ENCODE measurements at places on chromosomes 2 and 18. TPM values are rescaled to one million over a fixed set of nuclear protein-coding genes. Genes with fewer than 3 reads are reported as not detected.

The ANKZF1 gene
- total RNA-seq, result 39.2 TPM

The VWA3B gene
- total RNA-seq, result not detected

The CNDP1 gene
- total RNA-seq, result not detected

The ANO7 gene
- 1.4 TPM for total RNA-seq

The CCDC85A gene
- total RNA-seq, result not detected

The RGPD4 gene
- total RNA-seq, result not detected

The GTF2A1L gene
- not detected for total RNA-seq

The ONECUT2 gene
- 0.03 TPM for total RNA-seq

The ICA1L gene
- 5.1 TPM for total RNA-seq

The PSMA8 gene
- total RNA-seq, result not detected

The PTPRM gene
- total RNA-seq, result 1.2 TPM

The VSNL1 gene
- not detected for total RNA-seq

DNA sequence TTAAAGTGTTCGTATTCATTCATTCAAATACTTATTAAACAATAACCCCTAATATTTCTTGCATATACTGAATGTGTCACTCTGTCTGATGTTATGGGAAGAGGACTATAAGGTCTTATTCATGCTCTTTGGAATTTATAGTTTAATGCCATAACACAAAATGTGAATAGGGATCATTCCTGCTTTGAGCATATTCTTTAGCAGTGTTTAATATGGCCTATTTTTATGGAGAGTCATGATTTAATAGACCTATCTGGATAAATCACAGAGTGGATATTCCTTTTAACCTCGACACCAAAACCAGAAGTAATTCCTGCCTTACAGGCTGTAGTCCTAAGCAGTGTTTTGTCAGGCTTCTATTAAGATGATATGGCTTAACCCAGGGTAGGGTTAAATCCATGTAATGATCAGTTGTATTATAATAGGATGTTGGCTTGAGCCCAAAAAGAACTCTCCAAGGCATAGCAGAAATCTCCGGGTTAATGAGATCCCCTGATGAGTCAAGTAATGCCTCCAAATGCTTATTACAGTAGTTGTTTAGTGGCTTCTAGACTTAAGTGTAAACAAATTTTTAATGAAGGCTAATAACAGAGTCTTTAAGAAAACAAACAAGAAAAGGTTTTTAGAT is 54.3 kb downstream of the GULP1 start:
- no peaks in the 10 kb centered on the region for H3K27me3 ChIP-seq
- no peaks in the 10 kb centered on the region for H3K36me3 ChIP-seq
- no peak overlapping the region for H3K4me3 ChIP-seq
- no peaks in the 10 kb centered on the region for H3K4me1 ChIP-seq

- peaks cover 16% of the 10 kb centered on the region for H3K27me3 ChIP-seq
- DNase-seq, result no peak
- no peaks in the 10 kb centered on the region for H3K36me3 ChIP-seq
- no peak overlapping the region for H3K27ac ChIP-seq
Observed at GRCh38 chr2:178193496-178193822, 853 bp upstream of the OSBPL6 start.

GRCh38 chr2:126664234-126664633 is 8.3 kb downstream of the GYPC start:
- H3K4me1 ChIP-seq, result peaks cover 55% of the 10 kb centered on the region
- no peaks in the 10 kb centered on the region for H3K27me3 ChIP-seq
- H3K36me3 ChIP-seq, result no peaks in the 10 kb centered on the region
- peak overlapping the region; percentile 89 for H3K27ac ChIP-seq
- DNase-seq, result peak; percentile 67

DNA sequence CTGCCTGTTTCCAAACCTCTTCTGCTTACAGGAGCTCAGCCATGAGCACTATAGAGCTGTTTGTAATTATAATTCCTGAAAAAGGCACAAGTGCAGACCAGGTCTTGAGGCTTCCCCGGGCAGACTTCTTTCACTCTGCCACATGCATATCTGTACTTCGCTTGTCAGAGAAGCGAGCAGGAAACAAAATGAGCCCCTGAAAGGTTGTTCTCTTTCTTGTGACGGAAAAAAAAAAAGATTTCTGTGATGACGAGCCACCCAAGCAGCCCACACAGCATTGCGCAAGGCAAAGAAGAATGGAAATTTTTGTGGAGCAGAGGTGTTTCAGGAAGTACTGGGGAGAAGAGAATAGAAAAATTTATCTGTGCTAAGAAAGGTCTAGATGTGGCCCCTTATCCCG is 54.0 kb upstream of the LINC00305 start:
- no peak for DNase-seq
- no peaks in the 10 kb centered on the region for H3K27me3 ChIP-seq

- no peaks in the 10 kb centered on the region for H3K36me3 ChIP-seq
- H3K27ac ChIP-seq, result no peak overlapping the region
- H3K4me1 ChIP-seq, result no peaks in the 10 kb centered on the region
- no peaks in the 10 kb centered on the region for H3K27me3 ChIP-seq
- DNase-seq, result no peak
- H3K4me3 ChIP-seq, result no peak overlapping the region
Observed at GRCh38 chr2:172972005-172972619, 103.5 kb upstream of the MAP3K20 start.

GRCh38 chr2:78780256-78780655 is 245.2 kb upstream of the REG3G start:
- no peak overlapping the region for H3K27ac ChIP-seq
- no peak for DNase-seq
- no peak overlapping the region for H3K4me3 ChIP-seq
- no peaks in the 10 kb centered on the region for H3K4me1 ChIP-seq
- no peaks in the 10 kb centered on the region for H3K27me3 ChIP-seq
- H3K36me3 ChIP-seq, result no peaks in the 10 kb centered on the region

GRCh38 chr2:18749912-18750526 is 160.7 kb upstream of the NT5C1B start:
- no peak overlapping the region for H3K27ac ChIP-seq
- DNase-seq, result no peak
- H3K4me1 ChIP-seq, result no peaks in the 10 kb centered on the region
- H3K4me3 ChIP-seq, result no peak overlapping the region
- H3K36me3 ChIP-seq, result no peaks in the 10 kb centered on the region

DNA sequence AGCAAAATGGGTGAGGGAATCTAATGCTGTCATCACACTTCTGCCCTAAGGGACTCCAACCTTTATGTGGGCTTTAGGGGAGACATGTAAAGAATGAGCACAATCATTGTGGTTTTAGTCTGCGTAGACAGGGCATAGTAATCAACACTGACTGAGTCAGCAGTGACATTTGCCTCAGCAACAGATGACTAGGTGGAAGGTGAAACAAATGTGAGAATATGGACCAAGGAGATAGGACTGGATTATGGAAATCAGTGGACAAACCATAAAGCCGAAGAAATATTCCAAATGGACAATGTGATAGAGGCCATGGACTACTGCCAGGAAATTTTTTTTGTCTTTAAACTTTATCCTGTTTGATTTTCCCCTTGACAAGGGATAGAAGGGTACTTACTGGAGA is 83.9 kb downstream of the PDK1 start:
- no peaks in the 10 kb centered on the region for H3K36me3 ChIP-seq
- H3K27me3 ChIP-seq, result no peaks in the 10 kb centered on the region
- H3K4me1 ChIP-seq, result no peaks in the 10 kb centered on the region
- DNase-seq, result no peak

- H3K27ac ChIP-seq, result no peak overlapping the region
- H3K27me3 ChIP-seq, result no peaks in the 10 kb centered on the region
- no peak for DNase-seq
- H3K36me3 ChIP-seq, result no peaks in the 10 kb centered on the region
- H3K4me3 ChIP-seq, result no peak overlapping the region
Observed at GRCh38 chr2:113010088-113010487, 4.8 kb downstream of the IL36A start.

DNA sequence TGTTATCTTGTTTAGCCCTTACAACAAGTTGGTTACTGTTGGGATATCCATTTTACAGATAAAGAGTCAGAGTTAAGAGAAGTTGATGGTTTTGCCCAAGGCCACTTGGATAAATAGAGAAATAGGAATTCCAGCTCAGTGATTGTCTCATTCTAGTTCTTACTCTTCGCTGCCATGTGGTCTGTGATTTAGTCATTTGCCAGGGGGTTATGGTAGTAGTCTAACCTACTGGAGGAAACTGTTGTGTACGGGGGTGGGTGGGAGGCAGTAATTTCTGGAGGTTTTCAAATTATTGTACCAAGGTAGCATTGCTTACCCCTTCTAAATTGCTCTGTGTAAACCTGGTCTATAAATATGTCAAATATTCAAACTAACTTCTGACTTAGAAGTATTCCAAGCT is 110.4 kb downstream of the MAP2 start:
- no peaks in the 10 kb centered on the region for H3K4me1 ChIP-seq
- no peak overlapping the region for H3K27ac ChIP-seq
- no peaks in the 10 kb centered on the region for H3K36me3 ChIP-seq
- DNase-seq, result no peak
- H3K4me3 ChIP-seq, result no peak overlapping the region
- H3K27me3 ChIP-seq, result no peaks in the 10 kb centered on the region

GRCh38 chr2:190670182-190670946 is 21.5 kb downstream of the NAB1 start:
- peaks cover 37% of the 10 kb centered on the region for H3K4me1 ChIP-seq
- peak overlapping the region; percentile 42 for H3K27ac ChIP-seq
- H3K36me3 ChIP-seq, result peaks cover 20% of the 10 kb centered on the region
- no peak overlapping the region for H3K4me3 ChIP-seq
- H3K27me3 ChIP-seq, result no peaks in the 10 kb centered on the region

- DNase-seq, result no peak
- no peaks in the 10 kb centered on the region for H3K36me3 ChIP-seq
- no peak overlapping the region for H3K4me3 ChIP-seq
Observed at GRCh38 chr2:239239607-239240413, 161.0 kb downstream of the HDAC4 start.

DNA sequence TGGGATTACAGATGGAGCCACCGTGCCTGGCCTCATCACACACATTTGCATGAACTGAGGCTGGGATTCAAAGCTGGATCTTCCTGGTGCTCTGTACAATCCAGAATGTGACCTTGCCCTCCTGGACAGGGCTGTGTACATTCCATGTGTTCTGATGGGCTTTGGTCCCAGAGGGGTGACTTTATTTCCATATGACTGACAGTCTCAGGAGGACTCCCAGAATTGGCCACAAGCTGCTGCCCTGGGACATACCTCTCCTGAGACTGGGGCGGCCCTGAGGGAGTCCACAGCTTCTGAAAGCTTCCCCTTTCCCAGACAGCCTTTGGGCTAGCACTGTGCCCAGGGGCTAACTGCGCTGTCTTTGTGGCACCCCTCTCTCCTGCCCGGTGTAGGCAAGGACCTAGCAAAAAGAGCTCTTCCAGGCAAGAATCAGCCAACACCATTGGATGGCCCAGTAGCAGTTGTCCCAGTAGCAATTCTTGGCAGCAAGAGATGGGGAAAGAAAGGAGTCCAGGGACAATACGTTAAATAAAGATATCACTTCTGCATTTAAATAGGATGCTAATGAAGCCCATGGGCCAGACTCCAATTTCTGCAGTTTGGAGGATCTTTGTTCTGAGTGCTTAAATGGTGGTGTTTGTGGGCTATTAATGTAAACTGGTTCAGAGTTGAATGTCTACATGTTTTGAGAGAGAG is 26.4 kb upstream of the ZNF532 start:
- no peaks in the 10 kb centered on the region for H3K27me3 ChIP-seq
- H3K4me1 ChIP-seq, result no peaks in the 10 kb centered on the region
- H3K27ac ChIP-seq, result no peak overlapping the region
- no peak overlapping the region for H3K4me3 ChIP-seq
- H3K36me3 ChIP-seq, result no peaks in the 10 kb centered on the region

DNA sequence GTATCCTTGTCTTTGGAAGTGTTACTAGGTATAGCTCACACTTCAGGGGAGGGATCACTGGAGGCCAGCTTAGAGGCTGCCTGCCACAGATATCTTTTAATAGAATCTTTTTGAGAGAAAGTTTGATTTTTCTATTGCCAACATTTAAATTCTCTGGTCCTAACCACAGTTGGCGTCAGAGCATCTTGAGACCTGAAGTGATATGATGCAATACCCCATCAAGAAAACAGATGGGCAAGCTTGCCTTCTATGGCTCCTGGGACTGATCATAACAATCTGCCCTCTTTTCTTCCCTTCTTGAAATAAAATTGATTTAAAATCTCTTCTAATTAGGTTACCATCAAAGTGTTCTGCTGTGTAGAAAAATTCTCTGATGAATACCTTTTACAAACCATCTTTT is 105.5 kb upstream of the ACKR3 start:
- H3K27ac ChIP-seq, result no peak overlapping the region
- no peak for DNase-seq
- H3K27me3 ChIP-seq, result no peaks in the 10 kb centered on the region

DNA sequence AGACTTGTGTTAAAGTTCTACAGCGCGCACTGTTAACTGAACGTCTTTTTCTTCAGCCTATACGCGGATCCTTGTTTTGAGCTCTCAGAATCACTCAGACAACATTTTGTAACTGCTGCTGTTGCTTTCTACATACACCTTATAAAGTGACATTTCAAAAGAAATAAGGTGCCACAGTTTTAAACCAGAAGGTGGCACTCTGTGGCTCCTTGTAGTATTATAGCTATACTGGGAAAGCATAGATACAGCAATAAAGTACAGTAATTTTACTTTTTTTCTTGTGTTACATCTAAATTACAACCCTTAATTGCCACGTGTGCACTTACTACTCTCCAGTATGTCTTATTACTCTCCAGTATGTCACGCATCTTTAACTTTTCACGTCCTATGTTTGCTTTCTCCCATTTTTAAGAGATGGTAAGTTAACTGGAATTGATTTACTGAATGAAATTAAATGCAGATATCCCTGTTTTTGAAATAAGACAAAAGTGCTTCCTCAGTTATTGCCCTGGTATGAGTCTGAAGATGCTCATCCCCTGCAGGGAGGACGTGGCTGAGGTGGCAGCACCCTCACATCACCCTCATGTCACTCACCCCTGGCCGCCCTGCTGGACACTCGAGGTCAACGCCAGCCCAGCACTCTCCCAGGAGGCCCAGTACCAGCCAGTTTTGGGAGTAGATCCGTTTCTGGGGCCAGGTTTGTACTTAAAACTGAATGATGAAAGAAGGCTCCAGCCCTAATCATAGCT is 37.8 kb downstream of the GORASP2 start:
- peaks cover 35% of the 10 kb centered on the region for H3K36me3 ChIP-seq
- DNase-seq, result no peak
- H3K4me3 ChIP-seq, result no peak overlapping the region
- no peak overlapping the region for H3K27ac ChIP-seq

DNA sequence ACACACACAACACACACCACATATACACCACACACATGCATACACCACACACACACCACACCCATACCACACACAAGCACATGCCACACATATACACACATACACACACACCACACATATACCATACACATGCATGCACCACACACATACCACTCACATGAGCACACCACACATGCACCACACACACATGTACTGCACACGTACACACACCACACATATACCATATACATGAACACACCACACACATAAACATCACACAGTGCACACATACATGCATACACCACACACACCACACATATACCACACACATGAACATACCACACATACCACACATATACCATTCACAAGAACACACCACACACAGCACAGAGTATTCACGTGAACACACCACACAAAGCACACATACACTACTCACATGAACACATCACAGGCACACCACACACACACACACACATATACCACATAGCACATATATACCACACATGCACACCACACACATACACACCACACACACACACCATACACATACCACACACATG is 219.9 kb upstream of the RAB6C start:
- no peak overlapping the region for H3K4me3 ChIP-seq
- H3K4me1 ChIP-seq, result no peaks in the 10 kb centered on the region
- H3K27ac ChIP-seq, result no peak overlapping the region

- H3K36me3 ChIP-seq, result no peaks in the 10 kb centered on the region
- no peak for DNase-seq
- no peak overlapping the region for H3K4me3 ChIP-seq
- H3K4me1 ChIP-seq, result no peaks in the 10 kb centered on the region
- H3K27ac ChIP-seq, result no peak overlapping the region
Observed at GRCh38 chr2:149732001-149732685, 144.6 kb upstream of the MMADHC start.
